Stimulated activated CD4-positive, alpha-beta T cell treated with anti-CD3 and anti-CD28 coated beads, Interleukin-15, amount 100 ng/mL, for 1 hour (primary cell): ENCODE measurements at places on chromosomes 6 and 20.

GRCh38 chr6:25829375-25829774, 2.5 kb downstream of the SLC17A1 start:
- no peak for DNase-seq

- no peak for DNase-seq
Observed at GRCh38 chr20:42886046-42886445, 303.7 kb downstream of the PTPRT start.

DNA sequence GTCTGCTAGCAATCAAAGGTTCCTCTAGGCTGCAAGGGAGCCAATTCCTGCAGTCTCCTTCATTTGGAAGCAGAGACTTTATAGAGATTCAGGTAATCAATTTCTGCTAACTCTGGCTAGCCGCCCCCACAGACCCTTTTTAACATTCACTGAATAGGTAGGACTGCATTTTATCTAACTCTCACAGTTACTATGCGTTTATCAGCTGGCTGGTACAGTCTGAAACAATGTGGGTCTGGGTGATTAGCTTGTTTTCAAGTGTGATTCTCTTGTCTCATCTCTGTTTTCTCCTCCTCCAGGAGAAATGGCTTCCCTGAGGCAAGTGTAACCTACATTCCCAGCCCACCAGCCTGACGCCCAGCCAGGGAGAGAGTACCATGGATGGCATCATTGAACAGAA, 73.3 kb downstream of the SYNDIG1 start:
- no peak for DNase-seq

- no peak for DNase-seq
Observed at GRCh38 chr6:44373787-44374186, 13.7 kb upstream of the CDC5L start.

- no peak for DNase-seq
Observed at GRCh38 chr6:163384510-163384909, 30.0 kb upstream of the QKI start.

GRCh38 chr20:5508044-5508443, 191.3 kb upstream of the PROKR2 start:
- DNase-seq = no peak

GRCh38 chr6:124373386-124373785, 569.7 kb downstream of the NKAIN2 start:
- DNase-seq = no peak

DNA sequence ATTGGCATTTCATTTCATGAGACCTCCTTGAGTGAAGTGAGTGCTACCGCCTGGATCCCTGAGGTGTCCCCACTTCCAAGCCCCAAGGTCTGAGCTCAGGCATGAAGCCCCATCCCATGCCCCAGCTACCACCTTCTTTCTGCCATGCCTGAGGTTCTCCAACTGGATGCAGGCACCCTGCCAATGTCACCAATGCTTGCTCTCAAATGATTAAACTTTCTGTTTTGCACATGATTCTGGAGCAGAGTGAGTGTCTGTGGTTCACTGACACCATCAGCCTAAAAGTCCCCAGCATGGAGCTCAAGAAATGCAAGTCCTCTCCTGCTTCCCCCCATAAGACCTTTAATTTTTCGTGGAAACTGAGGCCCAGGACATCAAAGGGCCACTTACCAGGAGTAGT, 43.7 kb upstream of the BPIFA2 start:
- no peak for DNase-seq

GRCh38 chr6:107624541-107624940, 134.6 kb downstream of the SOBP start:
- DNase-seq = no peak
